ENCODE measurements at places on chromosomes 6 and 20.

DNA sequence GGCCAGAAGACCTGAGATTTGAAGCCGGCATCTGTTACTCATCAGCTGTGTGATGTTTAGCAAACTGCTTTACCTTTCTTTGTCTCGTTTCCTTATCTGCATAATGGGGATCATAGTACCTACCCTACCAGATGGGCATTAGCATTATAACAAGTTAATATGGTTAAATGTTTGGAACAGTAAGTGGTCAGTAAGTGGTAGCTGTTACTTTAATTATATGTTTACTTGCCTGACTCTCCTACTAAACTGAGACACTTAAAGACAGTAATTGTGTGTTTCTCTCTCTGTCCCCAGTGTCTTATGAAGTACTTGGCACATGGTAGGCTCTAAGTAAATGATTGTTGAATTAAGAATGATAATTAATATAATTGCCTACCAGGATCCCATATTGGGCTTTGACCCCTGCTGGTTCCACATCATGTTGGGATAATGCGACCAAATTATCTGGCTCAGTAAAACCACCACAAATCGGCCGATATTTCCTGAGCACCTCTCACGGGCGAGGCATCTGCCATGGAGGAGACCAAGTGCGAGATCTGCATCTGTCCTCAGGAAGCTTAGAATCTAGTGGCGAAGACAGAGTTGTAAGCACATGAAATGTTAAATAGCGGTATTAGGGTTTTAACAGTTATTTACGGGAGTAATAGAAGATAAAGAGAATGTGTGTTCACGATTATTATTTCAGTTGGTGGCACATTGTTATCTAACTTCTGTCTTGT, 31.4 kb downstream of the PTK7 start:
- DNase-seq, result no peak

- no peak for DNase-seq
Observed at GRCh38 chr6:122752459-122752858, 27.1 kb upstream of the FABP7 start.

DNA sequence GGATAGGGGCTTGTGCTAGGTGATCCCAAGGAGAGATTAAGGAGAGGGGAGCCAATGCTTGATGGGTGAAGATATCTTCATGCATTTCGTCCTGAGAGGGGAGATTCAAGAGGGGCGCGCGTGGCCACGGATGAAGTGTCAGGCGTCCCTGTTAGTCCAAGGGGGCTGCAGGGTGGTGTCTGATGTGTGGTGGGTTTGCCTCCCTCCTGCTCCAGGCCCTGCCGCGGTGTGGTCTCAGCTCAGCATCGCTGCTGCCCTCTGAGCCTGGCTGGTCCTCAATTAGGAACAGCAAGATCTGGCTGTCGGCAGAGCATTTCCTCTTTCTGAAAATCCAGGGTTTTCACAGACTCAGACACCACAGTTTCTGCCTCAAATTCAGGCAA, 318.0 kb downstream of the THBS2 start:
- no peak for DNase-seq

DNA sequence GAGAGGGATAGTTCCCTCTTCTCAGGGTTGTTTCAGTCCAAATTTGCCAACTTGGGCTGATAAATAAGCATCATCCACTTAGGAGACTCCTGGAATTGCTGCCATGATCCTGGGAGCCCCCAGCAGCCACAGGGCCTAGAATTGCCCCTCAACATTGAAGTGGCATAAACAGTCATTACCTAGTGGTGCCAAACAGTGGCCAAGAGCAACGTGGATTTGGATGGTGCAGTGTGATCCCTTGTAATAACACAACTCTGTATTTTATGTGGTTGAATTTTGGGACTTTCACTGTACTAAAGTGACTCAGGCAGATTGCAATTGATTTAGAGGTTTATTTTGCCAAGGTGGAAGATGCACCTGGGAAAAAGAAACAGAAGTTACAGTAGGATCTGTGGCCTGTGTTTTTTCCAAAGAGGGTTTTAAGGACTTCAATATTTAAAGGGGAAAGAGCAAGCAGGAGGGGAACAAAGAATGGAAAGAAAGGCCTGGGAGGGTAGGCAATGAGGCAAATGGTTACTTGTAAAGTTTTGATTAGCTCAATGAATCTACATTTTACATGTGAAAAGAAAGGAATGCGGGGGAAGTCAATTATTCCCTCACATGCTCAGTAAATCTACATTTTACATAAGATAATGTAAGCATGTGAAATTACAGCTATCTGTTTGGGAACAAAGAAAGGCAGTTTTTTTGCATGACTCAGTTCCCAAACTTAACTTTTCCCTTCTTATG, 168.0 kb upstream of the NOX3 start:
- DNase-seq, result no peak

- no peak for DNase-seq
Observed at GRCh38 chr6:27026361-27026760, 221.1 kb upstream of the PRSS16 start.

GRCh38 chr20:33871362-33871761, 60.2 kb downstream of the CHMP4B start:
- no peak for DNase-seq
